ENCODE measurements at places on chromosomes 7 and 10.

DNA sequence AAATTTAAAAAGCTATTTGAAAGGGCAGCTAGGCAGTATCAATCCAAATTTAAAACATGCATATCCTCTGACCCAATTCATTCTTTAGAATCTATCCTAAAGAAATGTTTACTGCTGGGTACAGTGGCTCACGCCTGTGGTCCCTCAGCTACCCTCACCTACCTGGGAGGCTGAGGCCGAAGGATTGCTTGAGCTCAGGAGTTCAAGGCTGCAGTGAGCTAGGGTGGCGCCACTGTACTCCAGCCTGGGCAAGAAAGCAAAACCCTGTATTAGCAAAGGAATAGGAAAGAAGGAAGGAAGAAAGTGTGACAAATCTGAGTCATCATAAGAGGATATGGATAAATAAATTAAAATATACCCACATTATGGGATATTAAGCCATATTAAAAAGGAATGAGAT is 36.3 kb downstream of the C7orf33 start:
- no peak for DNase-seq

DNA sequence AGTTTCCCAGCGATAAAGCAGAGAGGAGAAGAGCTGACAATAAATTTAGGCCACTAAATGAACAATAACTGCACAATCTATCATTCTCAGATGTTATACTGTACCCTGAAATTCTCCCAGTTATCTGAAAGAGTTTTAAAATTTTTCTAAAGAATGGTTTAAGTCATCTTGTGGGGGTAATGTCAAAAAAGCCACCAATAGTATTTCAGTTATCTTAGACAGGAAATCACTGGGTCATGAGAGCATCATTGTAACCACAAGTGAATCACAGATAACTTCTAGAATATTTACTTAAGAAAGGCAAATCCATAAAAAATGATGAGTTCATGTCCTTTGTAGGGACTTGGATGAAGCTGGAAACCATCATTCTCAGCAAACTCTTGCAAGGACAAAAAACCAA is 147.1 kb downstream of the DNAJB9 start:
- no peak for DNase-seq

GRCh38 chr10:74500816-74501215 is 325.6 kb upstream of the KAT6B start:
- DNase-seq, result no peak

DNA sequence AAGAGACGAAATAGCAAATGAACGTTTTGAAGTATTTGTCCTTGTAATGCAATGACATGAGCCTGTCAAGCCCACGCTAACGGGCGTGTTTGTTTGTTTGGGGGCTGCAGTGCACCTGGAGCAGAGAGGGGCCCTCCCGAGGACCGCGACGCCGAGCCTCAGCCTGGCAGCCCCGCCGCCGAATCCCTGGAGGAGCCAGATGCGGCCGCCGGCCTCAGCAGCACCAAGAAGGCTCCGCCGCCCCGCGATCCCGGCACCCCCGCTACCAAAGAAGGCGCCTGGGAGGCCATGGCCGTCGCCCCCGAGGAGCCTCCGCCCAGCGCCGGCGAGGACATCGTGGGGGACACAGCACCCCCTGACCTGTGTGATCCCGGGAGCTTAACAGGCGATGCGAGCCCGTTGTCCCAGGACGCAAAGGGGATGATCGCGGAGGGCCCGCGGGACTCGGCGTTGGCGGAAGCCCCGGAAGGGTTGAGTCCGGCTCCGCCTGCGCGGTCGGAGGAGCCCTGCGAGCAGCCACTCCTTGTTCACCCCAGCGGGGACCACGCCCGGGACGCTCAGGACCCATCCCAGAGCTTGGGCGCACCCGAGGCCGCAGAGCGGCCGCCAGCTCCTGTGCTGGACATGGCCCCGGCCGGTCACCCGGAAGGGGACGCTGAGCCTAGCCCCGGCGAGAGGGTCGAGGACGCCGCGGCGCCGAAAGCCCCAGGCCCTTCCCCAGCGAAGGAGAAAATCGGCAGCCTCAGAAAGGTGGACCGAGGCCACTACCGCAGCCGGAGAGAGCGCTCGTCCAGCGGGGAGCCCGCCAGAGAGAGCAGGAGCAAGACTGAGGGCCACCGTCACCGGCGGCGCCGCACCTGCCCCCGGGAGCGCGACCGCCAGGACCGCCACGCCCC is 118.5 kb downstream of the CYTH3 start:
- no peak for DNase-seq

GRCh38 chr7:96102096-96102811 is 219.6 kb downstream of the SLC25A13 start:
- no peak for DNase-seq

- no peak for DNase-seq
Observed at GRCh38 chr7:30828591-30828990, 57.4 kb downstream of the MINDY4 start.
